NCI-H1105 (cell line): ENCODE measurements at places on chromosomes 2 and 18.

- no peak for DNase-seq
Measured at GRCh38 chr2:73339201-73339600, 45.9 kb upstream of the EGR4 start.

- DNase-seq, result no peak
Measured at GRCh38 chr2:111944531-111945210, 46.3 kb downstream of the MERTK start.

- DNase-seq, result no peak
Measured at GRCh38 chr18:72391951-72392350, 152.2 kb downstream of the CBLN2 start.

DNA sequence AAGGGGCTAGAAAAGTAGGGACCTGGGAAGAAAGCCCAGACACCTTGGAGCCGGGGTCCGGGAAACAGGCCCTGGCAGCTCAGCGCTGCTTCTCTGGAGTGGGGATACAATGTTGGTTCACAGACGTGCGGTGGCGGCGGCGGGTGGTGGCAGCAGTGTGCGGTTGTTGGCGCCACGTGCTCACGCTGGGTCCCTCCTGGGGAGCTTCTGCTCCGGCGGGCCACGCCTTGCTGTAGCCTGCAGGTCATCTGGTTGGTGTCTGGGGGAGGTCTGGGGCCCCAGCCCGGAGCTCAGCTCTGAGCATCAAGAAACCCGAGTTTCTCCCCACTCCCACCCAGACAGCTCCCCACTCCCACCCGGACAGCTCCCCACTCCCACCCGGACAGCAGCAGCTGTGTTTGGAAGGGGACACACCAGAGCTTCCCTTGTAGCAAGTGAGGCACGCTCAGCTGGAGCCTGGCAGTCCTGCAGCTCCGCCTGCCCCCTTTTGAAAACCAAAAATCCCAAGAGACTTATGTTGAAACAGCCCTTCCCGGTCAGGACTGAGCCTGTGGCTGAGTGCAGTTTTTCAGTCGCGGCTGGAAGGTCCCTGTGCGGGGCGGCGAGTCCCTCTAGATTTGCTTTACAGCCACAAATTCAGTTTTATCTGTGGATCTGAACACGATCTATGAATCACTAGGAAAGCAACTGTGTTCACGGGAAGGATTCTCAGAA, 46.9 kb downstream of the NFATC1 start:
- no peak for DNase-seq

DNA sequence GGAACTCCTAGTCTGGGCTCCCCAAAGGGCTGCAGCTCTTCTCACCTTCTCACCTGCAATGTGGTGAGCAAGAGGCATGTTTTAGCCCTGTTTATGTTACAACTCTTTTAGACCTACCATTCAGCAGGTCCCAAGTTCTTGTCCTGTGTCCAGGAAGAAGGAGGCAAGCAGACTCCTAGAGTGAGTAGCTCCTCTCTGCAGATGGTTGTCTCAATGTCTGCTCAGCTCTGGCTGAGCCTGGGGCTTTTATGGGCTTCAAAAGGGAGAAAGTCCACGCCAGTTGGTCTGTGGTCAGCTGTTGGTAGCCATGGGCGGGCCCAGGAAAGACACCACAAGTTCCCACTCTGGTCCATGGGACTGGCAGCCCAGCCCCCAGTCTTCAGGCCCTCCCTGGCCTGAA, 148.1 kb upstream of the HS6ST1 start:
- no peak for DNase-seq

DNA sequence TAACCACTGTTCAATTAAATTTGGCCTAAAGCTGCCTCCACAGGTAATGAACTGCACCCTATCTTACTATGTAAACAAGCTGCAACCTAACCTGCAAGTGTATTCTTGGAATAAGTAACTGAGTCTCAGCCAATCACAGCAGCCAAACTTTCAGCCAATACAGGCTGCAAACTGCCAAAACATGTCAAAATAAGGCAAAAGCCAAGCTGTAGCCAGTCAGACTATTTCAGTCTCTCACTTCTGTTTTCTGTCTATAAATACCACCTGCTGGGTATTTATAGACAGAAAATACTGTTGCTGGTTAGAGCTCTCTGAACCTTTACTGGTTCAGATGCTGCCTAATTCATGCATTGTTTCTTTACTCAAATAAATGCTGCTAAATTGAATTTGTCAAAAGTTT, 14.3 kb downstream of the C2orf76 start:
- no peak for DNase-seq
